ENCODE measurements at places on chromosomes 4 and X.

DNA sequence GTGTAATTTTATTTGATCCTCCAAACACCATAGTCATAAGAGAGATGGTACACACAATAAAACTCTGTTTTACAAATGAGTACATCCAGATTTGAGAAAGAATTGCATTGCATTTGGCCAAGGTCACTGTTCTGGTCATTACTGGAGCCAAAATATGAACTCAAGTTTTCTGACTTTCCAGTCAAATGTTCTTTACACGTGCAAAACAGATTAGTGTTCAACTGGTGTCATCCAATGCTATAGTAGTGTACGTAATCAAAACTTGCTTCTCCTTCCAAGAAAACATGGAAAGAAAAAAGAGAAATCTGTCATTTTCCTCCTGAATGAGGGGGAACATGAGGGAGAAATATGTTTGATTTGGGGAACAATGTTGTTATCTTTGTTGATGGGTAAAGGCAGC, 291.9 kb downstream of the NAF1 start:
- no peak for DNase-seq

DNA sequence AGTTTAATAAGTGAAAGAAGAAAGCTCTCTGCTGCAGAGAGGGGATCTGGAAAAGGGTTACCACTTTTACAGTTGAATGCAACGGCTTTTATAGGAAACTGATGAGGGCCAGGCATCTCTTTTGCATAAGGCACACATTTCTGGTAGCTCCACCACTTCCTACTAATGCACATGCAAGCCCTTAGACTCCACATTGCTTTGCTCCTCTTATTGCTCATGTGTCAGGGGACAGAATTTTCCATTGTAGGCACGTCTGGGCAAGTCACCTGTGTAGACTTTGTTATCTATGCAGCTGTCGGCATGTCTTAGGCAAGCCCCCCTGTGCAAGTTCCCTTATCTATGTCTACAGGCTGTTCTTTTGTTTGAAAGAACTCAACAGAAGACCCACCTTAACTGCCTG, 294.6 kb upstream of the STS start:
- no peak for DNase-seq

GRCh38 chrX:72308566-72309296, 3.0 kb upstream of the CITED1 start:
- DNase-seq = peak; percentile 39

- DNase-seq = no peak
These were observed 58.0 kb downstream of the RHOH start for GRCh38 chr4:40254608-40255392.

GRCh38 chrX:2489446-2490445, 11.0 kb downstream of the DHRSX start:
- DNase-seq = no peak

DNA sequence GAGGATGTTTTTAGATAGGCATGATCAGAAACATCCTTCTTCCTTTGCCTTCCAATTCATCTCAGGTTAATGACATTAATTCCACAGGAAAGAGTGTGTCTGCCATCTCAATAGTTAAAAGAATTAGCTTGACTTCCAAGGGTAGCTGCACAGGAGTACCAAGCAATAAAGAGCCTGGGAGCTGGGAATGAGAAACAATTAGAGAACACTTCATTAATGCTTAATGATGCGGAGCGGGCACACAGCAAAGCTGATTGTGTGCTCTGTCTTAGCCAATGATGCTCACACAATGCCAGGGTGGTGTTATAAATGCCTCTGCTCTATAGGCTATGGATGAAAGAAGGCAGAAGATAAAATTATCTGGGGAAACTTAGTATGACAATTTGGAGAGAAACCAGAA, 1052.5 kb upstream of the LCORL start:
- DNase-seq = no peak

DNA sequence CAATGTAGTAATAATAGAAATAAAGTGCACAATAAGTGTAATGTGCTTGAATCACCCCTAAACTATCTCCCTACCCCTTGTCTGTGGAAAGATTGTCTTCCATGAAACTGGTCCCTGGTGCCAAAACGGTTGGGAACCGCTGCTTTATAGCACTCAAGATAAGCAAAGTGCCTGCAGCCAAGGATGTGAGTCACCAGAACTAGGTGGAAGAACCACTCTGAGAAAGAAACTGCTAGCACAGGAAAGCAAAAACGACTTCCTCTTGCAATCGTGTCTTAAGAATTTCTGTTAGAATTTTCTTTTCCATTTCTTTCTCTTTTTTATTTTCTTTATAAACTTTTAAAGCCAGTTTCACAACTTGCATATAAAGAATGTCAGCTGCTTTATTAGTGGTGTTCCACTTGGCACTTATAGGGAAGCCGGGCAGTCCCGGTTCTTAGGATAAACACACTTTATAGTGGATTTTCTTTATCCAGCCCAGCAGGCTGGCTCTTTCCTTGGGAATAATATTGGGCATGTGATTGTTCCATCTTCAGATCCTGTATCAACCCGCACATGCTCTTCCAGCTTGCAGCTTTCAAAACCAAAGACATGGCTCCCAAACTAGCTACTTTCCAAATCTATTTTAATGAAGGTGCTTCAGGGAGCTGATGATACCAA, 32.3 kb upstream of the CXCL8 start:
- DNase-seq = peak; percentile 94

DNA sequence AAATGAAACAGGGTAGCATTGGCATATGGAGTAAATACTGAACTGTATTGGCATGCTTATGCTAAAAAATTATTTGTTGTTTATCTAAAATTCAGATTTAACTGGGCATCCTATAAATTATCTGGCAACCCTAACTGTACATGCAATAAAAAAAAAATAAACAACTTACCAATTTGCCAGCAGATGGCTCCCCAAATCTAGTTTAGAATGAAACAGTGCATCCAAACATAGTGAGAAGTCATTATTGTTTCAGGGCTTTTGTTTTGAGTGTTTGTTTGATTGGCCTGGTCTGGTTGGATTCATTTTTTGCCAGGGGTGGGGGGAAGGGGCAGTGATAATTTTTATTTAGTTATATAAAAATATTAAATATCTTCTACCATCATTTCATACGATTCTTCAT, 12.8 kb upstream of the NSUN7 start:
- DNase-seq = no peak

DNA sequence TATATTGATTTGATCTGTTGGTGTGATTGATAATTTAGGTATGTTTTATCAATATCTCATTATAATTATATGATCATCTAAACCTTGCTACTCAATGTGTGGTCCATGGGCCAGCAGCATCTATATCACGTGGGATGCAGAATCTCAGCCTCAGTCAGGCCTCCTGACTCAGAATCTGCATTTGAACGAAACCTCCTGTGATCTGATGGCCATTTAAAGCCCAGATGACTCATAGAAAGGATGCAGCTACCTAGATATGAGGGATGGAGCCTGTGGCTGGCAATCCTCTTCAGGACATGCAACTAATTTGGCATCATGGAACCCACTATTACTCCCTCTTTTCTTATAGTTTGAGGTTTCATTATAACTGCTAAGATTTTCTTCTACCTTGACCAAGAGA, 11.3 kb upstream of the CHRNA9 start:
- DNase-seq = no peak

DNA sequence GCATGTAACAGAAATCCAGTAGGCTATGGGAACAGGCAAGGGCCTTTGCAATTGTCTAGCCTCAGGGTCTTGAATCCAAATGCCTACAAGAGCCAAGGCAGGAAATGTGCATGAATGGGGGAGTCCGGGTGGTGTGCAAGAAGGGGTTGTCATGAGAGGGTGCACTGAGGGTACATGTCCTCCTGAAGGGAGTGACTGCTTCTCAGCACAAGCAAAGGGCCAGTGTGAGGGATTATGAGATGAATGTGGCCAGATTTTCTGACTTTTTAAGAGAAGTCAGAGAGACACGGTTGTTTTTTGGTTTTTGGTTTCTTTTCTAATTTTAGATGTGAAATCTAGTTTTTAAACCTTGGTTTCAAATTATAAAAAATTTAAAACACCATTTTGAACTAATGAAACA, 76.5 kb upstream of the LSM6 start:
- DNase-seq = no peak

- DNase-seq = peak; percentile 57
These were observed 74.4 kb downstream of the MTMR1 start for GRCh38 chrX:150767475-150768131.

GRCh38 chr4:101155945-101156344, 191.4 kb downstream of the PPP3CA start:
- DNase-seq = no peak

DNA sequence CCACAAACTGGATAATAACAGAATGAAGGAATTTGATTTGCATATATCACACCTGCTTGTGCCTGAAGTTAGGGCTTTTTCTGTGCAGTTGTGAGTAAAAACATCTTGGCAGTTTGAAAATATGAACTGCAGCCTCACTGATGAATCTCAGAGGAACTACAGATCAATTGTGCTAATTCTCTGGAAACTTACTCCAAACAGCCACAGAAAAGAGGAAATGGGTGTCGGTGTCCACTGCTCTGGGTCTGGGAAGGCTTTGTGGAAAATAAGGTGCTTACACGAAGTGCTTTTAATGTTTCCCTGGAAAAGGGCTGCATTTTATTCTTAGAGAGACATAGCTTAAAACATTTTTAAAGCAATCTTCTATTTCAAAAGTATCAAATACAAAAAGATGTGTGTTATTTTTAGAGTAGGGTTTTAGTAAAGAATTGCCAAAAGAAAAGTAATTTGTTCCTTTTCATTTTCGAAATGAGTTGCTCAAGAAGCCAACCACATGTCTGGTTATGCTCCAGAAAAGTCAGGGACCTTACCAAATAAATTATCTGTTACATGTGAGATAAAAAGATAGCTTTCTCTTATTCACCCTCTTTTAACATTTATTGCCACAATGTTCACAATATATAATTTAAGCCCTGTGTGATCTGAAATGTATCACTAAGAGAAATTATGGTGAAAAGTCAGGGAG, 240.1 kb downstream of the FRAS1 start:
- DNase-seq = no peak

- DNase-seq = no peak
These were observed 546 bp downstream of the ZRSR2 start for GRCh38 chrX:15790769-15791290.

- DNase-seq = no peak
These were observed 68.4 kb upstream of the DDIT4L start for GRCh38 chr4:100258675-100259074.

GRCh38 chr4:29320947-29321620, 1399.1 kb upstream of the PCDH7 start:
- DNase-seq = no peak

DNA sequence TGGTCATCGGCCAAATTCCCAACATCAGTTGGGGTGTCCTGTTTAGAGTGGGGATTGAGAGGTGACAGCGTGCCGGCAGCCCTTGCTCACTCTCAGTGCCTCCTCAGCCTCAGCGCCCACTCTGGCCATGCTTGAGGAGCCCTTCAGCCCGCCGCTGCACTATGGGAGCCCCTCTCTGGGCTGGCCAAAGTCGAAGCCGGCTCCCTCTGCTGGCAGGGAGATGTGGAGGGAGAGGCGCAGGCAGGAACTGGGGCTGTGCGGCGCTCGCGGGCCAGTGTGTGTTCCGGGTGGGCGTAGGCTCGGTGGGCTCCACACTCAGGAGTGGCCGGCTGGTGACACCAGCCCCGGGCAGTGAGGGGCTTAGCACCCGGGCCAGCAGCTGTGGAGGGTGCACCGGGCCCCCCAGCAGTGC, 7.1 kb upstream of the CENPU start:
- DNase-seq = no peak

DNA sequence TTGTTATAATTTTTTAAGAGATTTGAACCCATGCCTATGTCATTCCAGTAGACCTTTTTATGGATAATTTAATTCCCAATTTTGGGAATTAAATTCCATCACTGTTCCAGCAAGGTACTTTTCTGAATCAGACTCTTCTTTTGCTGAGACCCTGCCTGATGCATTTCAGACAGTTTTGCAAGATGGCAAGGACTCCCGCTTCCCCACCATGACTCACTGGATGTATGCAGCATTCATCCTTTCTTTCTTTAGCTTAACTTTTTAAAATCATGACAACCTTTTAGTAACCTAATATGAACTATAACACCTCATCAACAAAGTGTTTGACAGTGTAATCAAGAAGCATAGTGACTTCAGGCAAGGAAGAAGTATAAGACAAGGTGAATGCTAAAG, 178.1 kb upstream of the LEF1 start:
- DNase-seq = no peak

GRCh38 chr4:3267576-3268394, 18.8 kb downstream of the MSANTD1 start:
- DNase-seq = no peak

DNA sequence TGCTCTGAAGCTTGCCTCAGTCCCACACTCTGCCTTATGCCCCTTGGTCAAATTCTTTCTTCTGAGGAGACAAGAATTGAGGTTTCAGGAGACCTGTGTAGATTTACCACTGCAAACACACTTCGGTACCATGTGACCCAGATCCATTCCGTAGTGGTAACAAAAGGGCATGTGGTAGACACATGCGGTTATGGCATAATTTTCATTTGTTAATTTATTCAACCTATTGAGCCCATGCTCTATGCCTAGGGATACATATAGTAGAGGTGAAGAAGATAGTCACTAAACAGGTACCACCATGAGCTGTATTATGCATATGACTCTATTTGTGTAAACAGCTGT, 190.9 kb downstream of the NDST4 start:
- DNase-seq = no peak

GRCh38 chr4:11005300-11005699, 320.7 kb upstream of the CLNK start:
- DNase-seq = no peak

DNA sequence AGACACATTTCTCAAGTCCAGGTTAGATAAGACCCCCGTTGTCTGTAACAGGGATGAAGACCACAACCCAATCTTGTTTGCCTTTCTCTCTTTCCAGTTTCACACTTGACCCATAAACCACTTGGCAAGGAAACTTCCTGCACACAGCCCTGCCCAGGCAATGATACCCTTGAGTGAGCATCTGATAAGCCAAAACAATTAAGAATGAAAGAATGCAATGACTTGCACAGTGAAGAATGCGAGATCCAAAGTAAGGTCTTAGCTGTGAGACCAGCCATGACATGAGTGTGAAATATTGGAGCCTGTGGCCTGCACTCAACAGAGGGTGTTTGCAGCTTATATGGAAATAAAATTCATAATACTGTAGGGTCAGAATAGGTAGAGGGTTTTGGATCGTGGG, 37.9 kb upstream of the MXRA5 start:
- peak; percentile 51 for DNase-seq

DNA sequence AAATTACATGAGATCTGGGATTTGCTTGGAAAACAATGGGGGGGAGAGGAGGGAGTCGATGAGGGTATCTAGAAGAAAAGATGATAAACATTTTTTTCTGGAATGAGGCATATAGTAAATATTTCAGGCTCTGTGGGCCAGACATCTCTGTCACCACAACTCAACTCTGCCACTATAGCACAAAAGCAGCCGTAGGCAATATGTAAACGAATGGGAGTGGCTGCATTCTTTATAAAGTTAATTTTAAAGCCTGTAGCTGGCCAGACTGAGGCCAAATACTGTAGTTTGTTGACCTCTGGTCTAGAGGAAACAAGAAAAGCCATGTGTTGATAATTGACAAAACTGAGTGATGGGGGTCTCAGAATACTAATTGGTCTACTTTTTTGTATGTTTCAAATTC, 14.1 kb upstream of the TCEANC start:
- DNase-seq = no peak
